Activated CD8-positive, alpha-beta memory T cell treated with anti-CD3 and anti-CD28 coated beads for 1 hour (primary cell): ENCODE measurements at places on chromosomes 2 and 18.

DNA sequence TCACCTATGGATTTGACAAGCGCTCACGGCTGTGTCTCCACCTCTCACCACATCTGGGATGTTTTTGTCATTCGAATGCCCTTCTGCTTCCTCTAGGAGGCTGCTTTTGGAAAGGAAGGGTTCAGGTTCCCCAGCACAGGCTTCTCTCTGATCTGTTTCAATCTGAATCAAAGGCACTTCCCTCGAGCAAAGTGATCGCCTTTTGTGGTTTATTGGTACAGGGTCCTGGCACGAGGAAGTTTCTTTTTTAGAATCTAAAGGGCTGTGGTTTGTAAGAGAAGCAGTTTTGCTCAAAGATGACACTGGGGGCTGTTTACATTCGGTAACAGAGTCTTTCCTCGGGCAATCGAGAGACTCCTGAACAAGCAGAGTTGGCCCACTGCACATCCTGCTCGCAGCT is 145.0 kb downstream of the DAW1 start:
- DNase-seq: no peak

DNA sequence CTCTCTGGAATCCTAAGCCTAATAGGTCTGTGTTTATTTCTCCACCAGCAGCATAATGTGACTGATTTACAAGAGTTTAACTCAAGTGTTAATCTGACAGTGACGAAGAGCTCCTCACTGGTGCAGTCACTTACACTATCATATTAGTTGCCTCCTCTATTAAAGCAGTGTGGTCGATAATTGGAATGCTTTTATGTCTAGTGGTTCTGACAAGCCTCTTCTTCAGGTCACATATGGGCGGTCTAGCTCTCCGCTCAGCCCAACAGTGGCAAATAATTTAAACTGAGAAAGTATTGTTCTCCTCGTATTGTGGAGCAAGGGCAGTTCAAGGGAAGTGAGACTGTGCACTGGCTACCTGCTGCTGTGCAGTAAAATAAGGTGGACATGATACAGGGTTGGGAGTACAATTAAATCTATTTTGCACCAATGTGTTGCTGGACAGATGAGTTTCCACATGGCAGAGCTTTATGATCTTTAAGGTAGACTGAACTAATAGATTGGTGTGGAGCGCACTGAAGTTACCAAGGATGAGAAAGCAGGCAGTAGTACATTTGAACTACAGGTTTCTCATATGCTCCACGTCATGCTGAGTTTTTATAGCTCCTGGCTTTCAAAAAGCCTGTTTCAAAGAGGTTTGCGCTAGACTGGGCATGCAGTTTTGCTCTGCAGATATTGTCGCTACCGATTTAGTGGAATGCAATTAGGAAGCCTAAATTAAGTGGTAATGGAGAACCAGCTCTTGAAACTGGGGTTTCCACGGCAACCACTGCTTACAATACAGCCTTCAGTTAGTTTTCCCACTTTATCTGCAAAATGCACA is 151.7 kb upstream of the POU3F3 start:
- no peak for DNase-seq

DNA sequence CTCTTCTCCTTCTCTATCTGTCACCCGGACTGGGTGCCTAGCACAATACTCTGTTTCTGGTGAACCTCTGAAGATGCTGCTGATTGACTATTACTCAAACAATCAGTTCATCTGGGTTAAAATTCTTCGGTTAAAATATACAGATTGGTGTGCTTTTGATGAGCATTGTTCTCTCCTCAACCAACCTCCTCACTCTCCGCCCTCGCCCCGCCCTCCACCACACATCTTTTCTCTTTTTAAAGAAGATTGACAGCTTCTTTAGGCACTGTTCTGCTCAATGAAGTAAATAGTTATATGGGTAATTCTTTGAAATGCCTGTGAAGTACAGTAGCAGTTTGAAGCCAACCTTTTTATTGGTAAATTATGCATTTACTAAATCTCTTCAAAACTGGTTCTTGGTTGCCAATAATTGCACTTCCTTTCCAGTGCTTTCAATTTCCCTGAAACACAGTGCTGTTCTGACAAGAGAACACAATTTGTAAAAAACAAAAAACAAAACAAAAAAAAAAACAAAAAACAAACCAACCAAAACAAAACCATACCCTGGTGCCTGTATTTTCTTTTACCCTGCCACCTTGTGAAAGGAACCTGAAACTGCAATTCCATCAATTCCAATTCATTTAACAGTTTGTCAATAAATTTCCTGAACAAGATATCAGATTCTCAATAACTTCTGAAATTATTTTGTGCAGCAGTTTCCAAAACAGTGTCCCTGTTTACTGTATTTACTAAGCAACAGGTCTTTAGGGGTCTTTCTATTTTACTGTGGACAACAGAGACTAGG is 188.6 kb downstream of the LRP1B start:
- DNase-seq: no peak

DNA sequence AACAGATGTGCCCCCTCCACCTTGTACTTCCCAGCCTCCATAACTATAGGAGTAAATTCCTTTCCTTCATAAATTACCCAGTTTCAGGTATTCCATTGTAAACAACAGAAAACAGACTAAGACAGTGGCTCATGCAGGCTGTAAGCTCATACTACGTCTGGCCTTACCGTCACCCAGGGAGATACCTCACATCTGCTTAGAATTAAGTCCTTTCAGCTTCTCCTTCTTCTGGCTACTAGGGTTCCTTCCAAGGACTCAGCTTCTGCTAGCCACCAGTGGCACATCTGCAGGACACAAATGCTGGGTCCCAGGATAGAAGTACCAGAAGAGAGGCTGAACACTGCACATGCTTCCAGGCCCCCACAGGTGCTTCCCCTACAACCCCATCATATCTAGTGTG is 22.4 kb upstream of the FEZ2 start:
- DNase-seq: no peak

DNA sequence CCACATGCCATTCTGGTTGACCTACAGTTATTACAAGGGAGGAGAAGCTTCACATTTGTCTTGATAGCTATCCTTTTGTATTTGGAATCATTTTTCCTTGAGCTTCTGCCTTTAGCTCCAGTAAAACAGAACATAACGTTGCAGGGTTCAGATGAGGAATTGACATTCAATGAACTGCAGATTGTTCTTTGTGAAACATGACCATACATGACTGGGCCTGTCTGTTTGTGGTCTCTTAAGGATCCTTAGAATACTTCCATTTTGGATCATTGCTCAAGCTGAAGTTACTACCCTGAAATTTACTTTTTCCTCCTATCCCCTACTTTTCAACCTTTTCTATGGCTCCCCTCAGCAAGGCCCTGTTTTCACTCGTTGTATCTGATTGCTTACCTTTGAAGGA is 1281.7 kb upstream of the CELF4 start:
- no peak for DNase-seq

- DNase-seq: no peak
Observed at GRCh38 chr18:59141294-59142068, 1.8 kb downstream of the SEC11C start.

DNA sequence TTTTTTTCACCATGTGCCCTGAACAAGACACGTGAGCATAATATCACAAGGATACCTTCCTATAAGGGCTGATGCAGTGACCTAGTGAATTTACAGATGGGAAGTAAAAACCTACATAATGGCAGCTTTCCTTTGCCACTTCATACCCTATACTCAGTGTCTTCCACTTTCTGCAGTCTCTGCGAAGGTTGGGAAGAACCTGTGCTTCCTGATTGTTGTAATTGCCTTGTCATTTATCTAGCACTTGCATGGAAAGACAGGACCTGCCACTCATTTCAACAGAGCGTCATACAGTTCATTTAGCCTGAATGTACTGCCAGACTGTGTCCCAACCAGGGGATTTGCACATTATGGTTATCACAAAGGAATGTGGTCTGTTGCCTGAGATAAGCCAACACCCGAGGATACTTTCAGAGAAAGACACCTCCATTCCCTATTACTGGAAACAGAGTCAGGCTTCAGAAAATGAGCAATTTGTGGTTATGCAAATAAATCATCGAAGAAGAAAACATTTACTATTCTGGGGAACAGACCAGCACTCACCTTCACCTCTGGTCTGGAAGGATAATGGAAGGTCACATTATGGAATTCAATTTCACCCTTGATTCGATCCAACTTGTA is 55.0 kb downstream of the ABCB11 start:
- DNase-seq: no peak

DNA sequence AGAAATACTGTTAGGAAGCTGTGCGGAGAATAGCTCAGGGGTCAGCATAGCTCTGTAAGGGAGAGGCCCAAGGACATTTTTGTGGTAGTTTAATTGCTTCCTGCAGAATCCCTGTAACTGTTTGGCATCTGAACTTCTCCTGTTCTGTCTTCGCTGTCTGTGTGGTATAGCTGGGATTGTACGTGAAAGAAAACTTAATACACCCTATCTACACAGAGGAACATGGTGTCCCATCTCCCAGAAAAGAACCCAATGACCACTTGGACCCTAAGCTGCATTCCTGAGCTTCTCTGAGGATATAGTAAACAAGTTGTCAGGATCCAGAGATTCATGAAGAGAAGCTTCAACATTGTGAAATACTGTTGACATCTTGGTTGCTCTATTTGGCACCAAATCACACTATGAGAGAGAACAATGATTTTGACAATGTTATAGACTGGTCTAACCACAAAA is 81.3 kb downstream of the CDC42EP3 start:
- no peak for DNase-seq

- DNase-seq: no peak
Observed at GRCh38 chr2:193695367-193695766, 1500.6 kb upstream of the TMEFF2 start.

GRCh38 chr2:238163481-238164198 is 4.9 kb downstream of the ERFE start:
- no peak for DNase-seq
